Stimulated activated CD8-positive, alpha-beta memory T cell treated with anti-CD3 and anti-CD28 coated beads, Interleukin-15, amount 100 ng/mL, for 1 hour (primary cell): ENCODE measurements at places on chromosomes 7 and 10.

DNA sequence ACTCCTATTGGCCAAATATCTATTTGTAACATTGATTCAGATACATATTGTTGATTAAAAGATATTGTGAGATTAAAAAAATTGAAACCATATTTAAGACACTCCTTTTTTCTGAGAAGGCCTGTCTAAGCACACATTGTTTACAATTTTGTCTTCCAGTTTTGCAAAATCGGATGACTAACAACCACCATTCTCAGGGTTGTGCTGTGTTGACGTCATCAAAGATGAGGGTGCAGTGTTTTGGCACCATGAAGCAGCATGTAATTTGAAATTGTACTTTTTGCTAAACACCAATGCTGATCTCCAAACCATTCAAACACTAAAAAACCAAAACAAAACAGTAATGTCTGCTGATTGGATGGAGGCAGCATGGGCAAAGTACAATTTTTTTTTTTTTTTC lies 7.4 kb downstream of the CREB5 start:
- DNase-seq = no peak

DNA sequence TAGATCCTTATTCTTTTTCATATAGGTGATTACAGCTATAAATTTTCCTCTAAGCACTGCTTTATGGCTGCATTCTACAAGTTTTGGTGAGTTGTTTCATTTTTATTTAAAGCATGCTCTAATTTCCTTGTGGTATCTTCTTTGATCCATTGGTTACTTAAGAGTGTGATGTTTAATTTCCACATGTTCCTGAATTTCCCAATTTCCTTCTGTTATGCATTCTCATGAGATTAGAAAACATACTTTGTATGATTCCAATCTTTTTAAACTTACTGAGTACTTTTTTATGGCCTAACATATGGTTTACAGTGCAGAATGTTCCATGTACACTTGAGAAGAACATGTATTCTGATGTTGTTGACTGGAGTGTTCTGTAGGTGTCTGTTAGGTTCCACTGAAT lies 53.4 kb downstream of the MYL10 start:
- no peak for DNase-seq

DNA sequence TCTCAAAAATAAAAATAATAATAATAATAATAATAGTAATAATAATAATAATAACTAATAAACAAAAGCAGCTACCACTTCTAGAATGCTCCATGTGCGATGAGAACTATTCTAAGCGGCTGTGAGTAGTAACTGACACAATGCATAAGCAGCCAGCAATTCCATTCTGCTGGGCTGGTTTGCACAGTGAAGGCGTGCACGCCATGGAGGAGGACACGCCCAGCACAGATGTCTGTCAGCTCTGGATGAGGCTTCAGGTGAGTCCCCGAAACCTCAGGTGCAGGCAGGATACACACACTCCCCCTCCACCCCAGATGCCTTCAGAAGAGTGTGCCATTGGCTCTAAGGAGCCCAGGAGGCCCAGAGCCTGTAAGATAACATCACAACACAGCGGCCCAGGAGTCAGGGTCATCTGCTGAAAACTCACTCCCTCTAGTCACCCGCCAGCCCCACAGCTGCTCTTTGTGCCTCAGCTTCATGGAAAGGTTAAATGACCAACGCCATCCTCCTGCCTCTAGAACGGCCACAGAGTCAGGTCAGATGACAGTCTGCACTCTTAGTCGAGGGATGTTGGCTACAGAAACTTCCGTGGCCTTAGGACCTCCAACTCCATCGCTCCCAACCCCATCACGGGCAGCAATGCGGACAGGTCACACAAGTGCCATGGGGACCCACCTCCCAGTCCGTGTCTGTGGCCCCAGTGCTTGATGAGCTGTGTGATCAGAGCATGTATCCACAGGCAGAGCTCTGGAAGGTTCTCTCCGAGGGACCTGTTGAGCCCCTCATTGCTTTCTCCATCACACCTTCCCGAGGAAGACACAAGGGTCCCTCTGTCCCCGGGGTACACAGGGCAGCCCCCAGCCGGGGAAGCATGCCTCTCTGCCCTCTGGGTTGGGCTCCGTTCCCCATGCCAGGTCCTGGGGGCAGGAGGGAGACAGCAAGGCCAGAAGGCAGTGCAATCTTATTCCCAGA lies 103.9 kb downstream of the CTBP2 start:
- DNase-seq = no peak

DNA sequence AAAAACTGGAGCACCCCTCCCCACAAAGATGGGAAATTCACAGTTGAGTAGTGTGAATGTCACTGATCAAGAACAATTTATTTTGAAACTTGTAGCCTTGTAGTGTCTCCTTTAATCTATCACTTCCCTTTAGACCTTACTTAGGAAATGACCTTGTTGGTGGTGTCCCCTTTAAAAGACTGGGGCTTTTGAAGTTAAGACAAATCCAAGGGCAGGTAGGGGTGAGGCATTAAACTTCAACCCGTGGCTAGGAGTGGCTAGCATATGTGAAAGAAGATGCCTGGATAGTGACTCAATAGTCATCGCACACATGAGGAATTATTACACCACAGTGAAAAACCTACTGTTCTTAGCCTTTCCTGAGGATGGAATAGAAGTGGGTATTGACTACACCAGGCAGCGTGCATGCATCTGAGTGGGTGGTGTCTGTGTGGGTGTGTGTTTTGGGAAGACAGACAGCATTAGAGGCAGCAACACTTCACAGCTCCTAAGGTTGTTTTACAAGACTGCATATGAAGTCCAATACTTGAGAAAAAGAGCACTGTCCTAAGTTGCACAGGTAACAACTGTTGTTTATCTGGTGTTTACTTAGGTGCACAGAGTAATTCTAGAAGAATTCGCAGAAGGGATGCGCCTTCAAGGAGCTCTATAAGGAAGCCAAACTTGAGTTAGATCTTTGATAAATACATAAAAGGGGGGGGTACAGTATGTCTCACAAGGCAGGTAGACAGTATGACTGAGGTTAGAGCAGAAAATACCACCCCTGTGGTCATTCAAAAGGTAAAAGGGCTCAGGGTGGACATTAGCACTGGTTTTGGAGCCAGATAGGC lies 32.9 kb downstream of the ABLIM1 start:
- no peak for DNase-seq

GRCh38 chr10:44775402-44775741 lies 135.8 kb upstream of the TMEM72 start:
- DNase-seq = no peak

DNA sequence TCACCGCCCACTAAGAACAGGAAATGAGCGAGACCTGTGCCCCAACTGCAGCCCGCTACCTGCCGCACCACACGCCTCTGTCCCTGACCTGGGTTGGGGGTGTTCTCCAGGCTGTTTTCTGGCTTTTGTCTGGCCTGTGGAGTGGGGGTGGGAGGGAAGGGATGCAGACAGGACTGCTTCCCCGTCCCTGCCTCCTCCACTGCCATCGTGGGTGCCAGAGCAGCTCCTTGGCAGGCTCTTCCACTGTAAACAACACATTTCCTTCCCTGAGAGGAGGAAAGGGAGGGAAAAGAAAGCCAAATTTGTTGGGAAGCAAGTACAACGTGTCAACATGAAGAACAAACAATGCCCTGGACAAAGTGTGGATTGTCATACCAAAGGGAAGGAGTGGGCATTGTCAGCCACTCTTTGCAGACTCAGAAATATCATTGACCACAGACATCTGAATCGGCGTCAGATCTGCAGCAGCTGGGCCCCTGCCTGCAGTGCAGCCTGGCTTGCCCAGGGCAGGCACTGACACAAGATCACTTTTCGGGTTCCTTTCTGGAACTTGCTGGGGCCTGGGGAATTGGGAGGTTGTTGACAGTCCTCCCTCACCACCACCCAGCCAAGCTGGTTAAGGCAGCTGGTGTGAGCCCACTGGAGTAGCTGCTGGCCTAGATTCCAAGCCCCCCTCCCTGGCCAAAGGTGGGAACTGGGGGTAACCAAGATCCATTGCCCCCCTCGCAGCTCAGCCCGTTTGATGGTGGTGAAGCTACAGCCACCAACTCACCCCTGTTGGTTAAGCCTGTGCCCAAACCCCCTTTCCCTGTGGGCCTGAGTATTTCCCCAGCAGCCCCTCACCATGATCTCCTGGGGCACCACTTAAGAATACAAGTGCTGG lies 22.6 kb upstream of the TRIM8 start:
- DNase-seq = no peak

GRCh38 chr7:17320102-17320497 lies 21.6 kb downstream of the AHR start:
- DNase-seq = no peak
